ENCODE measurements at places on chromosomes 11 and 22.

DNA sequence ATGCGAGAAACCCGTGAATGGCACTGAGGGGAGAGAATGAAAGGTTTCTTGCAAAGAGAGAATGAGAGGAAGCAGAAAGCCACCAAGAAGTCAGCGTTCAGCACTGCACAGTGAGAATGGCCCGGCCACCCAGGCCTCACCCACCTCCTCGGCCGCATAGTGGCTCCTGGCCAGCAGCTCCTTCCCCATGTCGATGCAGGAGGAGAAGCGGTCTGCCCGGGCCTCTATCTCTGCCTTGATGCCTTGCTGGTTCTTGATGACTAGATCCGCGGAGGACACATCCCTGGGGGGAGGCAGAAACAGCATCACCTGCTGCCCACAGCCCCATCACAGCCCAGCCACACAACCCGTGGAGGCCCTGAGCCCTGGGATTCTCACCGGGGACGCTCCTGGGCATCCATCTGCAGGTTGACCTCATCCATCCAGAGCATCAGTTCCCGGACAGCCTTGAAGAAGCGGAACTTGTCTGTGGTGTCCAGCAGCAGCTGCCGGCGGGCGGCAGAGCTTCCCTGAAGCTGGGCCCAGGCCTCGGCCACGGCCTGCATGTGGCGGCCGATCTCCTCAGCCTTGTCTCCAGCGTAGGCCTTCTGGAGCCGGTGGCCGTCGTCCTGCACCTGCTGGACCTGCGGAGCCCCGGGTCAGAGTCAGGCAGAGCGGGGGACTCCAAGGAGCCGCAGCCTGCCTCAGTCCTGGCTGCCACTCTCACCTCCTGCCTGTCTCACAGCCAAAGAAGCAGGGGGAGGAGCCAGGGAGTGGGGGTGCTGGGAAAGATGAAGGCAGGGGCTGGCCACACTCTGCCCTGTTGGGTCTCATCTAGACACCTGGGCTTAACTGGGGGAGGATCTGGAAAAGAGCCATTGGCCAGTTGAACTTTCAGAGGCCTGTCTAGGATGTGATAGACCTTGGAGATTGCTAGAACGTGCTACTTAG is 12.2 kb upstream of the RBM4B start:
- DNase-seq = no peak

- DNase-seq = no peak
Observed at GRCh38 chr11:43516316-43516850, 157.7 kb downstream of the TTC17 start.

DNA sequence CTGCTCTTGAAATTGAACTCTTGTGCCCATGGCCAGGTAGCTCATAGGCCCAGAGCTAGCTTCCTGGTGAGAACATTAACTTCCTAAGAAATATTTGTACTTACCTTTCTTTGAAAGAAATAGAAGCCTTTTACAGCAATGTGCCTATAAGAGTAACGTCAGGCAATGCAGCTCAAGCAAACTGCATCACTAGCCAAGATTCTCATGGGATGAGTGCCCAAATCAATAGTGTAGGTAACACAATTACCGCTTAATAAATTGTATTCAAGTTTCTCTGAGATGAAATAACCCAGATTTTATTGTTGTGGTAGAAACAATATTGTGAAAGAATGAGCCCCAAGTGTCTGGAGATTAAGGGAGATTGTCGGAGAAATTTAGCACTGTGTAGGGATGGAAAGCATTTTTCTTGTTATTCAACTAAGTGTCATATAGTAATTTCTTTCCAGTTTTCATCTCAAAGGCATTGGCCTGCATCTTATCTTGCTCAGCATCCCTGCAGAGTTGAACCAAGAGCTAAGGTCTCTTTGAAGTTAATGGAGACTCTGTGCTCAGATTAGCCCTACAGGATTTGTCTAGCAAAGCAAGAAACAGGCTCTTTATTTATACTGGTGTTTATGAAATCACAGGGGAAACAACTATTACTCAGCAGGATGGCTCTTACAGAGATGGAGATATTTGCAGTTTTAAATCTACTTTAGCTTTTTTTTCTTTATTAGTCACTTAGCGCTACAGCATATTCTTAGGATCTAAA is 321.0 kb upstream of the PDGFD start:
- no peak for DNase-seq

DNA sequence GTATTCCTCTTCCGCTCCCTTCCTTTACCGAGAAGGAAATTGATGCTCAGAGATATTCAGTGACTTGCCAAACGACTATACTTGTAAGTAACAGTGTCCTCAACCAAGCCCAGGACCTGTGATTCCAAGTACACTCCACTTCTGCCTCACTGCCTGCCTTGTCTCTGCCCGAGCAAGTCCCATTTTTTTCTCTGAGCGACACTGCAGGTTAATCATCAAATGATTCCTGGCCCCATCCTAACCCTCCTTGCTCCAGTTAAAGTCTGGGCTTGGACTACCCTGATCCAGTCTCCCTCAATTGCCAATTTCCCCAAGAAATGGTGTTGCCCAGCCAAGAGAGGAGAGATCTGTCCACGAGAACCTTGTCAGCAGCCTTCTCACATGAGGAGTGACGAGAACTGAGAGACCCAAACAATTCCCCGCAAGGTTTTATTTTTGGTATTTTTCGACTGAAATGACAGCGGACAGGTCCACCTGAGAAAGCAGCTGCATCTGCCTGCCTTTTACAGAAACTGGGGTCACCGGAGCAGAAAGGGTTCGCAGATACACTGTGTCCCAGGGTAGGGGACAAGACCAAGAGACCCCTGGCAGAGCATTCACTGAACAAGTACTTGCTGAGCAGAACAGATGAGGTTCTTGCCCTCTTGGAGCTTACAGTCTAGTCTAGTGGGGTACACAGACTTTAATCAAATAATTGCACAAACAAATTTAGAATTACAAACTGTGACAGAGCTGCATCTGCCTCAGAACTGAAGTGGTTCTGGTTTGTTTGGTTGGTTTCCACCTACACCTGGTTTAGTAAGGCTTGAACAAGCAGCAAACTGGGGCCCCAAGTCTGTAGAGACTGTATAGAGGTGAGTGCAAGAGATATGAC is 11.4 kb downstream of the POU2AF1 start:
- no peak for DNase-seq

- DNase-seq = no peak
Observed at GRCh38 chr11:126186025-126186698, 25.3 kb downstream of the RPUSD4 start.

- DNase-seq = peak; percentile 88
Observed at GRCh38 chr11:34599406-34599945, 21.4 kb upstream of the EHF start.

- DNase-seq = peak; percentile 83
Observed at GRCh38 chr22:20523086-20523983, 15.9 kb downstream of the MED15 start.

DNA sequence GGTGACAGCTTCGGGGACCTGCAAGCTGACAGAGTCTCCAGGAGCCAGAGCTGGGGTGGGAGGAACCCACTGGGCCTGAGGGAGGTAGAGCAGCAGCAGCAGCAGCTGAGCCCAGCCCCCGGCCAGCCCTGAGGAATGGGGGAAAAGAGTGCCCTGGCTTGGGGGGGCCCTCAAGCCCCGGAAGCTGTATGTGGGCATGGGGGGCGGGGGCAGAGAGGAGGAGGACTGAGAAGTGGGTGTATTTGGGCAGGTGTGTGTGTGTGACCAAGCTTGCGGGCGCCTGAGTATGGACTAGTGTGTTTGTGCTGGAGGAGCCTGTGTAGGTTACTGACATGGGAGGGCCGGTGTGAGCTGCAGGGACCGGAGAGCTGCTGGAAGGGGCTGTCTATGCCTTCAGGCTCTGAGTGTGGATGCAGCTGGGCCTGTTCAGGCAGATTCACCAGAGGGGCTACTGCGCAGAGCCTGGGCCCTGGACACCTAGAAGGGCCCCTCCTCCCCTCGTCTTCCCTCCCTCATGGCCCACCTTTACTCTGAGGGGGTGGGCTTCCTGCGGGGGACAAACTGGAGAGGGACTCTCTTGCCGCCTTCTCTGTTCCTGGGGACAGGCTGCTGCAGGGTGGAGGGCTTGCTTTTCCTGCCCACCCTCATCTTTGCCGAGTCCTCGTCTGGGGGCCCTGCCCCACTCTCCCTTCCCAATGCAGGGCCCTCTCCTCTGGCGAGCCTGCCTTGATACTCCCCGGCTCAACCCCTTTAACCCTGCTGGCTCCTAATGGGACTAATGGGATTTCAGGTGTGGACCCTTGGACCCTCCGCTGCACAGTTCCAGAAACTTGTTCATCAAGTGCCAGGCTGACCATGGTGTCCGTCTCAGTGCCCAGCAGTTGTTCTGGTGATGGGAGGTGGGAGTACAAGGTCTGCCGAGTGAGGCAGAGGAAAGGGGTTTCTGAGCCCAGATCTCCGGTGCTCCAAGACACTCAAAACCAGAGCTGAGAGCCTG is 28.2 kb downstream of the ST3GAL4 start:
- no peak for DNase-seq

GRCh38 chr11:8704136-8704535 is 21.5 kb downstream of the RPL27A start:
- DNase-seq = no peak

DNA sequence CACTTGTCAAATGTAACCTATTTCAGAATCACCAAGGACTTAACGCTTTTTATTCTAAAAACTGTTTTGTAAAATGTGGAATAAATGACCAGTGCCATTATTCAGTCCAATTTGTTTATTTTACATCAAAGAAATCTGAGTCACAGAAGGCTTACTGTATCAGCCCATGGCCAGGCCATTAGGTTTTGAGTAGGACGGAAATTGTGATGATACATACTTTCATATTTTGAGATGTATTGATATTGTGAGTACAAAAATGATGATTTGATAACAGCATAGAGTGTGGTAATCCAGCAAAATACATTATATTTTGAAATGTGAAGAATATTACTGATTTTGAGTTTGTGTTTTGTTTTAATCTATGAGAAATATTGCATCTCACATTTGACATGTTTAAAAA is 81.1 kb downstream of the PIWIL3 start:
- DNase-seq = no peak

- peak; percentile 48 for DNase-seq
Observed at GRCh38 chr11:102494216-102494615, 36.3 kb downstream of the MMP7 start.

DNA sequence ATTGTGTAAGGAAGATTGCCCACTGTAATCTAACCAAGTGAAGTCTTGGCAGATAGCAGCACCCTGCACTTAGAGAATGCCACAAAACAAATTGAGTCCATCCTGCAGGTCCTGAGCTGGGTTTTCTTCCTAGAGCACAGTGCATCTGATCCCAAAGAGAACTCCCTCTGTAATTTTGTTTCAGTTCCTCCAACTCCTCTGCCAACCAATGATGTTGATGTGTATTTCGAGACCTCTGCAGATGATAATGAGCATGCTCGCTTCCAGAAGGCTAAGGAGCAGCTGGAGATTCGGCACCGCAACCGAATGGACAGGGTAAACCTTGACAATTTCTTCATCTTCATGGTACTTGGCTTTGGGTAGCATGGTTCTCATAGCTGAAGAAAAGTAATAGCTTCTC is 33.1 kb upstream of the ST14 start:
- DNase-seq = no peak

DNA sequence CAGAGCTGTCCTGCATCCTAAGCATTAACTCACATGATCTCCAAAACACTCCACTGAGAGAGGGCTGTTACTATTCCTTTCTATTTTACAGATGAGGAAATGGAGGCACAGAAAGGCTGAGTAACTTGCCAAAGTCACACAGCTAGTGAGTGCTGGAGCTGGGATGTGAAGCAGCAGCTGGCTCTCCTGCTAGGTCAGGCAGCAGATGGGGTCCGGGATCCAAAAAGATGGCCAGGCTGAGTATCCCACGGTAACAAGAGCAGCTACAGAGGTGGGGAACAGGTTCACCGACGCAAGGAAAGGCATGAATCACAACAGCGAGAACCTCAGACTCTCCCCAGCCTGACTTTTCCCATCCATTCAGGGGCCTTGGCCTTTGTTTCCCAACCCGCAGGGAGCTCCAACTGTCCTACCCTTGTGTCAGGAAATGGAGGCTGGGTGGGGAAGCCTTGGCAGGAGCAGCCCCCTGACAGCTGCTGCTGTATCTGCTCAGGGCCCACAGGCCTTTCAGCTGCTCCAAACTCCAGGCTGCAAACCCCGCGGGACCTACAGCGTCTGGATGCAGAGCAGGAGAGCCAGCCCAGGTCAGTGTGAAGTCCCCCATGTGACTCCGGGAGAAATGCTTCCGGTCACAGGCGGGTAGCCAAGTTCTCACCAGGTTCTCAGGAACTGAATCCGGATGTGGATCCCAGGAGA is 29.5 kb downstream of the DKK3 start:
- peak; percentile 67 for DNase-seq

GRCh38 chr11:83744620-83745192 is 458.5 kb upstream of the CCDC90B start:
- DNase-seq = no peak

DNA sequence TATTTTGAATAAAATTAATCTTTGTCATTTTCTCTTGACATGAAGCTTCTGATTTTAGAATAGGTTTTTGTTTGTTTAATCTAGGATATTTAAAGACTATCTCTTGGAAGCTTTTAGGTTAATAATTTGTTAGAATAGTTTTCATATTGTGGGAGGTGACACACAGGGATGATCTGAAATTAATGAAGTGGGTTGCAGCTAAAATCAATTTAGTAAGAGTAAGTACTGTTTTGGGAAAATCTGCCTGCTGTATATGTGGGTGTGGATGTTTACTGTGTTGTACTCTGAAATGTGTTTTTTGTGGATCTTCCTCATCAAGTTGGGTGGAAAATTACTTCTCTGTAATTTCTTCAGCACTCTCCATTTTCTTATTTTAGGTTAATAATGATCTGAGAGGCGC is 67.3 kb downstream of the BID start:
- no peak for DNase-seq

DNA sequence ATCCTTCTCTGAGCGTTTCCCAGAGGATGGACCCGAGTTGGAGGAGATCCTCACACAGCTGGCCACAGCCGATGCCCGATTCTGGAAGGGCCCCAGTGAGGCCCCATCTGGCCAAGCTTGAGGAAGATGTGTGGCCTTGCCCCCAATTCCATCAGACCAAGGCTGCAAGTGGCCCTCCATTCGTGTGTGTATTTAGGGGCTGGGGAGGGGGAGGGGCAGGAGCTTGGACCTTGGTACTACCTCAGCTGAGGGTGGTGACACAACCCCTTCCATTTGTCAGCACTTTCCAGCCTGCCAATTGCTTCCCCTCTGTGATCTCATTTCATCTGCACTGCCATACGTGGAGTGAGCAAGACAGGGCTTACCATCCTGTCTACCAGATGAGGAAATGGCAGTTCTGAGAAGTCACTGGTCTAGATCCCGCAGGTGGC is 1.3 kb upstream of the BBS1 start:
- DNase-seq = no peak

DNA sequence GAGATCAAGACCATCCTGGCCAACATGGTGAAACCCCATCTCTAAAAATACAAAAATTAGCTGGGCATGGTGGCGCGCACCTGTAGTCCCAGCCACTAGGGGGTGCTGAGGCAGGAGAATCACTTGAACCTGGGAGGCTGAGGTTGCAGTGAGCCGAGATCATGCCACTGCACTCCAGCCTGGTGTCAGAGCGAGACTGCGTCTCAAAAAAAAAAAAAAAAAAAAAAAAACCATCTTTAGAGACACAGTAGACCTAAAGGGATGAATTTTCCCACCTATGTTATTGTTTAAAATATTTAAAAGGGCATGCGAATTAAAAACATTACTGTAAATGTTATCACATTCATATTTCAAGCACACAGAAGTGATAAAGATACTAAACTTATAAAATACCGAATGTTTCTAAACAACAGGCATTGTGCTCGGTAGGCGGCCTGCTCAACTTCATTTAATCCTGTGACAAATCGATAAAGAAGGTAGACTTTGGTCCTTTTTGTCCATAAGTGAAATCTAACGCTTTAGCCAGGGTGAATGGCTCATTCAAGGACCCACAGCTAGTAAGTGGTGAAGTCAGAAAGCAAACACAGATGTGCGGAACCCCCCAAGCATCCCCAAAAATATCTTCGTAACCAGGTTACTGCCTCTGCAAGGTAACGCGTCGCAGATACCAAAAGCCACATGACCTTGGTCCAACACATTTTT is 16.1 kb downstream of the NCAPD3 start:
- DNase-seq = peak; percentile 7
